Mammary epithelial cell (primary cell): ENCODE measurements at places on chromosomes 5 and 9.

DNA sequence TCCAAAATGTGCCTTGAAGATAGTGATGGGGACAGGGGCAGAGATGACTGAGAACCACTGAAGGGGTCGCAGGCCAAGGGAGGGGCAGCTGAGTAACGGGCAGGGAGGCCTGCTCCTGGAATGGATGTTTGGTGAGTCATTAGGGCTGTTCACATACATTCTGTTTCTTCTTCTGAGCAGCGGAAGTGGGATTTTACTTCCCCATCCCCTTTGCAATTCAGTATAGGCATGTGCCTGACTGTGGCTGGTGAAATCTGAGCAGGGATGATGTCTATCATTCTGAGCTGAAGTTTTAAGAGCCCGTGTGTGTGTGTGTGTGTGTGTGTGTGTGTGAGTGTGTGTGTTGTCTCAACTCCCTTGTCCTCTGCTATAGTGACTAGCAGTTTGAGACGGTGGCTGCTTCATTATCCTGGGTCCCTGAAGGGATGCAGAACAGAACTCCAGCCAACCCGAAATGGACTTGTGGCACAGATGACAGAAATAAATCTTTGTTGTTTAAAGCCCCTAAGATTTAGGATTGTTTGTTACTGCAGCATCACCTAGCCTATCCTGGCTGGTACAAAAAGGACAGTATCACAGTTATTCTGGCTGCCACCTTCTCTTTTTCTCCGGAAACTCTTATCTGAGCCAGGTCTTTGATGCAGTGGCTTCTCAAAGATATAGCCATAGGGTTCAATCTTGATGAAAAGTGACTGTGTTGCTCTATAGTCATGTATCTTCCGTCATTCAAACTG is 29.2 kb upstream of the TGFBI start:
- peak; percentile 60 for DNase-seq

GRCh38 chr5:63794296-63794695 is 167.9 kb downstream of the HTR1A start:
- DNase-seq, result peak; percentile 3

GRCh38 chr9:71756753-71757152 is 11.6 kb downstream of the CEMIP2 start:
- DNase-seq, result no peak

DNA sequence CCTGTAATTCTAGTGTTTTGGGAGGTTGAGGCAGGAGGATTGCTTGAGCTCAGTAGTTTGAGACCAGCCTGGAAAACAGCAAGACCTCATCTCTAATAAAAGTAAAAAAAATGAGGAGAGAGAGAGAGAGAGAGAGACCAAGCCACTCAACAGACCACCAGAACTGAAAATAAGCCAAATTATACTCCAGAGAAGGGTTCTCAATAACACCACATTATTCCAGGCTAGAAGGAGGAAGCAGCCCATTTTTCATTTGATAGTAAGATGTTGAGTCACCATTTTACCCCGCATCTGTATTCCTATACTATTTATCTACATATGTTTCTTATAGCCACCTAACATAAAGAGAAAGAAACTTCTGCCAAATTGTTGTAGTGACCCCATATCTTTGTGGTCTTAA is 134.8 kb downstream of the PCSK5 start:
- DNase-seq, result no peak

DNA sequence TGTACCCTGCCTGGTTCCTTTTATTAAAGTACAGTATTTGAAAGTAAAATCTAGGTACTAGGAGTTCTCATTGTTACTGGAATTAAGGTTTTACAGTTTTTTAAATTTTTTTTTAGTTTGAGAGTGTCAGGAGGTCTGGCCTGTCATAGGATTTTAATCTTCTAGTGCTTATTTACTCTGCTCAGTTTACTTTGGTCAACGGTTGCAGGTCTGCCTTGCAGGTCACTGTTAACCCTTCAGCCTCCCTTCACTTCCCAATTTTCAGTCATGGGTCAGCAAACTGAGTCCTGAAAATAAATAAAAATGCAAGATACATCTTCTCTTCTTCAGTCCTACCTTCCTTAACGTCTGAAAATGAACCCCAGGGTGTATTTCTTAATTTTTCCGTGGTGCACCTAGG is 18.8 kb upstream of the PTBP3 start:
- DNase-seq, result no peak
